ENCODE measurements at places on chromosomes 3 and 15. TPM values are rescaled to one million over a fixed set of nuclear protein-coding genes. Genes with fewer than 3 reads are reported as not detected.

The CSPG4 gene
- 0.41 TPM for total RNA-seq

The KIF15 gene
- 17.0 TPM for total RNA-seq

GRCh38 chr15:65156692-65157091 lies 23.1 kb upstream of the PDCD7 start:
- no peak overlapping the region for H3K4me3 ChIP-seq
- no peaks in the 10 kb centered on the region for H3K4me1 ChIP-seq
- no peak for DNase-seq
- H3K36me3 ChIP-seq = peaks cover 12% of the 10 kb centered on the region
- no peaks in the 10 kb centered on the region for H3K27me3 ChIP-seq

DNA sequence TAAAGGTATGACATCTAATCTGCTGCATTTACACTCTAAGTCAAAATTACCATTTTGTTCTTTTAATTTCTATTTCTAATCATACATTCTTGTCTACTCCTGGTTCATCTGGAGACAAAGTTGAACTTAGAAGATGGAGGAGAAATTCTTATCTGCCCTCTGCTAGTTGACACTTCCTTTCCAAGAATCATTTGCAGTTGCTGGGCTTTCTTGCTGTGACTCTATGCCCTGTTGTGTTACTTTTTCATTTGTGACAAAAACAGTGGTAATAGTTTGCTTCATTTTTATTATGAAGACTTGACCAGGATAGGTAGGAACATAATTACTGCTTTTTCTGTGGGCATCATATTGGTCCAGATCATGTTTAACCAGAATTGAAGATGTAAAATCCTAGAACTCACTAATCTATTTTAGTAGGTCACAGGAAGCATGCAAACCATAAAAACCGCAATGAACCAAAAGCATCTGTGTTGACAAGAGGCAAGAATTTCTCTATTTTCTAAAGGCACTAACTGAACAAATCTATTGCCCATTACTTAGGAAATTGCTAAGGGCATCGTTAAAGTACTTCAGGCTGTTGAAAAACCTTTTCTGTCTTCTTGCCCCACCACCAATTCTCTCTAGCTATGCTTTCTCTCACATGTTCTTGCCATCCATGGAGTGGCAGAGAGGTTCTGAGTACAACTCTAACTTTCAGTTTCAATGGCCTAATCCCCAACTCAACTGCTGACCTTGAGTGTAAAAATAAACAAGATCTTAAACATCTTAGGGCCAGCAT lies 4.2 kb upstream of the CCR2 start:
- no peaks in the 10 kb centered on the region for H3K4me1 ChIP-seq
- no peaks in the 10 kb centered on the region for H3K36me3 ChIP-seq
- no peak for DNase-seq
- no peak overlapping the region for H3K27ac ChIP-seq

DNA sequence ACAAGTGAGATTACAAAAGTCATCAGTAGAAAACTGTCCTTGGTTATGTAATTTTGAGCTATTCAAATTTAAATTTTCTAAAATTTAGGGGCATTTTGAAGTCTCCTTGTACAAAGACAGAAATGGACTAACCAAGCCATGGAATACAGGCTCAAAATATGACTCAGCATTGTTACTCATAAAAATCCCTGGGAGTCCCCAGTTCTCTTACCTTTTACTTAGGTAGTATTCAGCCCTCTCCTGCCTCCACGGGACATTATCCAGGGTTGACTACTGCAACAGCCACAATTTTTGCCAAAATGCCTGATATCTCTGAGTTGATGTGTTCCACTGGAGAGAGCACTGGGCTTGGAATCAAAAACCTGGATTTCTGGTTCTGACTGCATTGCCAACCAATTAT lies 25.0 kb downstream of the CLDN18 start:
- H3K4me3 ChIP-seq = no peak overlapping the region
- peaks cover 30% of the 10 kb centered on the region for H3K36me3 ChIP-seq
- H3K27me3 ChIP-seq = no peaks in the 10 kb centered on the region
- DNase-seq = no peak
- peaks cover 1% of the 10 kb centered on the region for H3K4me1 ChIP-seq

The HYAL3 gene
- total RNA-seq = 3.6 TPM

DNA sequence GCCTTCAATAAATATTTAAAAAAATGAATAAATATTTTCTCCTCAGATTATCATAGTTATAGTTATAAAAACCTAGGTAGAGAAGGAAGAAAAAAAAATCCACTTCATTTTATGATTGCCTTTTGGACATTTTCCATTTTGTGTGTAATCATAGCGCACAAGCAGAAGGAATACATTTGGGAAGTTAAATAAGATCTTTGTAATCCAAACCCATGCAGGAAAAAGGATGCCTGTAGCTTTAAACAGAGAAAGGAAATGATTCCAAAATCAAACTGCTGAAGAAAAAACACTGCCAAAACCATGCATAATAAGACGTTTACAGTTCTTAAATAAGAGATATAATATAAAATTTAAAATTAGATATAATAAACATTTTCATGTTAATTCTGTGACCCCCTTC lies 7.4 kb upstream of the CCDC54 start:
- no peaks in the 10 kb centered on the region for H3K36me3 ChIP-seq
- H3K4me1 ChIP-seq = no peaks in the 10 kb centered on the region
- no peak overlapping the region for H3K4me3 ChIP-seq
- no peak overlapping the region for H3K27ac ChIP-seq

The TRIM42 gene
- not detected for total RNA-seq
